SK-MEL-5 (cell line): ENCODE measurements at places on chromosomes 3 and 15. TPM values are rescaled to one million over a fixed set of nuclear protein-coding genes. Genes with fewer than 3 reads are reported as not detected.

Gene NR2E3
- total RNA-seq, result not detected in 2 replicates

GRCh38 chr3:86464180-86464579 is 526.8 kb downstream of the VGLL3 start:
- no peak for DNase-seq

GRCh38 chr3:174951498-174952005 is 92.4 kb downstream of the NAALADL2 start:
- DNase-seq, result no peak

DNA sequence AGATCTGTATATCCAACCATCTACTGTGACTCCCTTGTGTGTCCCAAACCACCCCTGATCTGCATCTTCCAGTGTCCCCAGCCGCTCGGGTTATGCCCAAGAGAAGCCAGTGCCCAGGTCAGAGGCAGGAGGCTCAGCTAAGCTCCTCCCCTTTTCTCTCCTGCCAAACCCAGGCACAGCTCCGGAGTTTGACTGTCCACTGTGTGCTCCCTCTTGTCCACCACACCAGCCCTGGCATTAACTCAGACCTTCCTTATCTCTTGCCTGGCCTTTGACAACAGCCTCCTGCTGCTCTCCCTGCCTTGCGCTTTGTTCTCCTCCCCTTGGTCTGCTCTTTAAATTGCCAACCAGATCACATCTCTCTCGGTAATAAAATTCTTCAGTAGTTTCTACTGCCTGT is 39.3 kb downstream of the DGKG start:
- no peak for DNase-seq

DNA sequence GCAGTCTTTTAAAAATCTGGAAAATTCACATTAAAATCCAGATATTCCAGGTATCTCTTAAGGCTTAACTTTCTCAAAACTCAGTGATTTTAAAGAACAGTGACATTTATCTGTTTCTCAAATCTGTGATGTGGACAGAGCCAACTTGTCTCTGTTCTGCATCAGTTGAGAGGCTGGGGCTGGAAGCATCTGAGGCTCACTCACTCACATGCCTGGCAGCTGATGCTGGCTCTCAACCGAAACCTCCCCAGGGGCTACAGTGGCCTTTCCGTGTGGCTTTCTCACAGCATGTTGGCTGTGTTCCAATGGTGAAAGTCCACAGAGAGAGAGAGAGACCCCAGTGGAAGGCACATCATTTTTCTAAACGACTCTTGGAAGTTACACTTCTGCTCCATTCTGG is 53.5 kb downstream of the CEMIP start:
- DNase-seq, result peak; percentile 96

DNA sequence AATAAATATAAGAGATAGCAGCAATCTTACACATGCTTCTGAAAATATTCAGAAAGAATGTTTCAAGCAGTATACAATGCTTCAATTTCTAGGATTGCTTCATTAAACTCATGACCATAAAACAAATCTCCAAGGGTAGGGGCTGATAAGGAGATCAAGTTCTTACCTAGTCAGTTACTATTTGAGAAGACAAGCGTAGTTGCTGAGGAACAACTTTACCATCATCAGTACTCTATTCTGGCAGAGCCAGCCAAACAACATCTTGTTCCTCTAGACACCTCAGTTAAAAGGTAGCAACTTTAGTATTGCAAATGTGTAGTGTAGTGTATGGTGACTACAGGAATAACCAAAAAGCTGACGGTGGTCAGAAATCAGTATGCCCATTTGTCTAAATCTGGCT is 85.4 kb upstream of the CHRM5 start:
- no peak for DNase-seq

- DNase-seq, result no peak
Measured at GRCh38 chr3:114758831-114759699, 388.0 kb downstream of the ZBTB20 start.

DNA sequence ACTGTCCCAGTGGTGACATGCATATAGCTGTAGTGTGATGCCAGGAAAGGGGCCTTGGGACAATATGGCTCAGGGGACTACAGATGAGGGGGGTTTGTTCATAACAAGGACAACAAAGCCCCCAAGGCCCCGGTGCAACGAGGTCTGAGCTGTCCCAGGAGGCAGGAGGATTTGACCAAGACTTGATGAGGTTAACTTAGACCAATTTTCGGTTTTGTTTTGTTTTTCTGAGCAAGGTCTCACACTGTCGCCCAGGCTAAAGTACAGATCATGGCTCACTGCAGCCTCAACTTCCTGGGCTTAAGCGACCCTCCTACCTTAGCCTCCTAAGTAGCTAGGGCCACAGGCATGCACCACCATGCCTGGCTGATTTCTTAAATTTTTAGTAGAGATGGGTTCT is 23.8 kb downstream of the EFCAB12 start:
- DNase-seq, result no peak

GRCh38 chr3:138769616-138770015 is 65.1 kb downstream of the PIK3CB start:
- DNase-seq, result no peak
